ENCODE measurements at places on chromosomes 3 and 15.

- DNase-seq: no peak
Observed at GRCh38 chr3:15011174-15011573, 53.9 kb downstream of the MRPS25 start.

- DNase-seq: no peak
Observed at GRCh38 chr3:181568693-181569092, 143.0 kb upstream of the SOX2 start.

GRCh38 chr3:167559924-167560323, 86.1 kb upstream of the SERPINI2 start:
- no peak for DNase-seq

DNA sequence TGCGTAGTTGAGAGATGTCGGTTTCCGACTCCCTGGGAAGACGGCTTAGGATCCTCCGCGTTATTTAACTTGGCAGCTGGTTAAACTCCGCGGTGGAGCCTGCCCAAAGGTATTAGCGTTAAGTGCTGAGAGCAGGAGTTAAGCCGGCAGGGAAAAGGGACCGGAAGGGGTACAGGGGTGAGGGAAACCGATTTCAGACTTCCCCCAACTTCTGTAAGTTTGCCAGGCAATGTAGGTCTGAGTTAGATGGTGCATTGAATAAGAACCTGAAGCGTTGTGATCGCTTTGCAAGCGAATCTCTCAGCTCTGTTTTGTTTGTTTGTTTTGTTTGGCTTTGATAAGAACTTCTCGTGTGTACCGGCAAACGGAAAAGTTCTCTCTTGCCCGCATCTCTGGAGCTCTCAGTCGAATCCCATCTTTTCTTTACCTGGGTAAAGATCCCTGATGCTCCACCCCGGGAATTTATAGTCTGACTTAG, 6.0 kb upstream of the FEZF2 start:
- DNase-seq: no peak

GRCh38 chr3:14433106-14433505, 30.7 kb downstream of the SLC6A6 start:
- no peak for DNase-seq

GRCh38 chr15:91515188-91515754, 338.2 kb upstream of the SLCO3A1 start:
- DNase-seq: no peak

- no peak for DNase-seq
Observed at GRCh38 chr3:55122312-55122711, 194.5 kb upstream of the LRTM1 start.

All from stimulated activated CD8-positive, alpha-beta memory T cell treated with anti-CD3 and anti-CD28 coated beads, Interleukin-4, amount 100 ng/mL, for 4 hours (primary cell).